ENCODE measurements at places on chromosomes 6 and 20.

GRCh38 chr20:49987868-49988690 lies 5.3 kb downstream of the SNAI1 start:
- ATAC-seq: no peak

GRCh38 chr20:4138056-4138455 lies 122.7 kb upstream of the RNF24 start:
- no peak for ATAC-seq

- ATAC-seq: peak; percentile 88
Observed at GRCh38 chr20:19937651-19938420, 79.3 kb upstream of the NAA20 start.

DNA sequence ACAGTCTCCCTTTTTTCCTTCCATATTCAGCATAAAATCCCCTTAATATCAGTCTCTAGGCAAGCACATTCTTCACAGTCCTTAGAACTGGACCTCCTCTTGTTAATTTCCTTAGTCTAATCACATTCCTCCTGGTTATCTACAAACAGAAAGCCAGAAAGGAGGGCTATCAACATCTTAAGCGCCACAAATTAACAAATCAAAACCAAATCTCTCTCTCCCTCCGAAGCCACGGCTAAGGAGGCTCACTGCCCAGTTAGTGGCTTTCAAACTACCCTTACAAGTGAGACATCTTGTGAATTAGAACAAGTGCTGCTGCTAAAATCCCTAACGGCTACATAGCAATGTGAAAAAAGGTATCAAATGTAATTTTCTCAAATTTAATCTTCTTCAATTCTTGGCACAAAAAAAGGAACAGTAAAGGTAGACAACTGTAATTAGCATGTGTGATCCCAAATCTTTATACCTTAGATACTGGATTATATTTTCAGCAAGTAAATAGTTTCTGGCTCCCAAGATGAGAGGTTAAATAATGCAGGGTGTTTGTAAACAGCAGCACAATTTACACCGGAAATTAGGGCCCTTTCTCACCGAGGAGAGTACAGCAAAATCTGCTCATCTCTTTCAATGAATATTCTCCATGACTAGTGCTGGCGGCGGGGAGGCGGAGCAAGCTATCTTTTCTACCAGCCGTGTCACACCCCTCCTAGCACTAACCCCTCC lies 1.4 kb upstream of the TRIM39 start:
- peak; percentile 60 for ATAC-seq

GRCh38 chr6:43127180-43127579 lies 43.9 kb upstream of the SRF start:
- no peak for ATAC-seq

DNA sequence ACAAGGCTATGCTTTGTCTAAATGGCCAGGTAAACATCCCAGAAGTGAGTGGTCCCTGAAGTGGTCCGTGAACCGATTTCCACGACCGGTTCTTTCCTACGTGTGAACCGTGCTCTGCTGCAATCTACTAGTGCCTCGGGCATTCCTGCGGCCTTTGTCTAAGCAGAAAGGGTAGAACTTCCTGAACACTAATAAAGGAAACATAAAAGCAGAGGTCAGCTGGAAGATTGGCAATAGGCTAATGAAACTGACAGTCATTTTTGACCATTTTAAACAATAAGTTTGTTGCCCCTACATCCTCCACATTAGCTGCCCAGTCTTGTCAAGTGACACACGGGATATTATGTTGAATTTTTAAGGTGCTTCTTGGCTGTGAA lies 410.0 kb downstream of the PLCB1 start:
- no peak for ATAC-seq

GRCh38 chr20:37927410-37928095 lies 24.6 kb downstream of the VSTM2L start:
- no peak for ATAC-seq

- no peak for ATAC-seq
Observed at GRCh38 chr6:64914124-64914523, 792.9 kb downstream of the EYS start.

GRCh38 chr20:38982291-38982690 lies 20.1 kb downstream of the DHX35 start:
- ATAC-seq: no peak

- ATAC-seq: no peak
Observed at GRCh38 chr6:35919085-35919826, 1.6 kb downstream of the SRPK1 start.
